Activated CD4-positive, alpha-beta T cell treated with anti-CD3 and anti-CD28 coated beads for 24 hours (primary cell): ENCODE measurements at places on chromosomes 12 and 14.

- DNase-seq, result no peak
Measured at GRCh38 chr12:51409846-51410245, 14.8 kb upstream of the SLC4A8 start.

DNA sequence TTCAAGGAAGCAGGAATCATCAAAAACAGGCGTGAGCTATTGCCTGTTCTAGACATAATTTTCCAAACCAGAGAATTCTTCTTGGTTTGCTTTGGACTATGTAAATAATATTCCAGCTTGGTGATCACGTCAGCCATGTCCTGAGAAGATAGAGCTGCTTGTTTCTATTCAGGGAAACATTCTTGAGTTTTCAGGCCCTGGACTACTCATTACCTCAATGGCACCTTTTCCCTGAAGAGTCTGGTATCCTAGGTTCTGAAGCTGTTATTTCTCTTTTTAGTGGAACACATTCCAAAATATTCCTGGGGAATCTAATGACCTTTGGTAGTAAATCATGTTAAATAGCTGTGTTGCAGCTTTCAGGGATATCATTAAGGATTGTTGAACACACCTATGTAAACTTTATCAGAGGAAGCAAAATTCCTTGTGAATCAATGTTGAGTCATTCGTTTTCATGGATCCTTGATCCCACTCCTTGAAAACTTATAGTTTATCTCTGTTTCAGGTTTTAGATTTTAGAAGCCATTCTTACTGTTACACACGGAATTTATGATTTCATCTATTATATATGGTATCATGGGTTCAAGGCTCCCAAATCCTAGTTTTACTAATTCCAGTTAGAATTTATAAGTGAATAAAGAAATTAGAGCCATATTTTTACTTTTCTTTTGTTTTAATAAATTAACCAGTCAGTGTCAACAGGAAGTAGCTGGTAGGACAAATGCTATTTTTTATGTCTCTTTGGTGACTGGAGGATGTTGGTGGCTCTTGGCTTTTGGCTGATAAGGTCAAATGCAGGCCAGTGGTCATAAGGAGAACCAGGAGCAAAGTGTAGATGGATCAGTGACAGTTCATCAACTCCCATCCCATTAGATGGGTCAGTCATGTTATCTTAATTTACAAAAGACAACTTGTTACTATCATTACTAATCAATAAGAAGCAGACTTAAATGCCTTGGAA lies 380.1 kb downstream of the ZFP36L1 start:
- DNase-seq, result no peak

- DNase-seq, result no peak
Measured at GRCh38 chr12:52361553-52361952, 5.7 kb downstream of the KRT85 start.

- DNase-seq, result no peak
Measured at GRCh38 chr12:6640497-6640896, 4.7 kb upstream of the LPAR5 start.

- DNase-seq, result no peak
Measured at GRCh38 chr12:75549989-75550388, 38.6 kb upstream of the KRR1 start.
